ENCODE measurements at places on chromosomes 4 and X.

GRCh38 chrX:100975212-100975611 lies 5.7 kb downstream of the ARL13A start:
- no peak for DNase-seq

DNA sequence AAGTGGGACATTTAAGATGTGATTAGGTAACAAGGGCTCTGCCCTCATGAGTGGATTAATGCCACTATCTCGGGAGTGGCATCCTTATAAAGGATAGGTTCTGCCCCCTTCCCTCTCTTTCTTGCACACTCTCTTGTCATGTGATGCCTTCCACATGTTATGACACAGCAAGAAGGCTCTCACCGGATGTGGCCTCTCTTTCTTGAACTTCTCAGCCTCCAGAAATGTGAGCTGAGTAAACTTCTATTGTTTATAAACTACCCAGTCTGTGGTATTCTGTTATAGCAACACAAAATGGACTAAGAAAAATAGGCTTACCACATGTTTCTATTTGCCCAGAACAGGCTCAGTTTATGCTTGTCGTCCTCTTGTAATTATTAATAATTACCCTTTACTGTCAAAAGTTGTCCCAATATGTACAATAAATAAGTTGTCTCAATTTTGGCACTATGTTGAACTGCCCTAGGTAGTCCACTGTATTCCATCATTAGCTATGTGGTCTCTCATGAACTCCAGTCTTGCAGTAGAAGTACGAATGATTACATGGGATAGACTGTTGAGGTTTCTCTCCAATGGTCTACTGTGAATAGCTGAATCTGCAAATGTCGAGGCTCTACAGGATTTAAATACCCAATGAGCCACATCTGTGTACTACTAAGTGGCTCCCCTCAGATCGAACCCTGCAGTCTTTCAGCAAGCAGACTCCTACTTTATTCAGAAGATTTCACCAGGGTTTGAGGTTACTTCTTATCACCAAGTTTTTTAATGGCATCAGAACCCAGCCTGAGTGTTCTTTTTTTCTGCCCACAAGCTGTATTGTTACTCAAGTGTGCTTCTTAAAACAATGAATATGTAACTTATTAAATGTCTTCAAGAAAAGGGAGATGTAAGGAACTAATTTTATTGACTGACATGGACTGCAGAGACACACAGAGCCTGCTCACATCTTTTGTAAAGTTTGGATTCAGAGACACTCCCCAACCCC lies 102.0 kb upstream of the LEF1 start:
- DNase-seq: no peak

DNA sequence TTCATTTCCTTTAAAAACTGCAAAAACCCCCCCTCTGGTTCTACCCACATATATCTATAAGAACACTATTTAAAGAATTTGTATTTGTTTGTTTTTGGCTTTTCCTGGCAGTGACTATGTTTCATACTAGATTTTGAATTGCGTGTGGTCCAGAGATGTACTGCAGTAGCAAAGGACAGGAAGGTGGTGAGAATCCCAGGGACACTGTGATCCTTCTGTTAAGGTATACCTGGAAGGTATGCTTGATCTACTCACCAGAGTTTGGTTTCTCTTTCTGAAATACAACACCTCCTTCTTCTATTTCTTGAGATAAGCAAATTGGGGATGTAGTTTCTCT lies 129.6 kb upstream of the RASGEF1B start:
- DNase-seq: no peak

GRCh38 chrX:96453139-96453538 lies 231.5 kb upstream of the DIAPH2 start:
- no peak for DNase-seq

GRCh38 chr4:123522646-123523045 lies 126.1 kb downstream of the SPRY1 start:
- no peak for DNase-seq

GRCh38 chrX:41449131-41449530 lies 2.0 kb downstream of the NYX start:
- DNase-seq: peak; percentile 18

GRCh38 chr4:10204401-10205058 lies 87.9 kb upstream of the WDR1 start:
- DNase-seq: no peak

DNA sequence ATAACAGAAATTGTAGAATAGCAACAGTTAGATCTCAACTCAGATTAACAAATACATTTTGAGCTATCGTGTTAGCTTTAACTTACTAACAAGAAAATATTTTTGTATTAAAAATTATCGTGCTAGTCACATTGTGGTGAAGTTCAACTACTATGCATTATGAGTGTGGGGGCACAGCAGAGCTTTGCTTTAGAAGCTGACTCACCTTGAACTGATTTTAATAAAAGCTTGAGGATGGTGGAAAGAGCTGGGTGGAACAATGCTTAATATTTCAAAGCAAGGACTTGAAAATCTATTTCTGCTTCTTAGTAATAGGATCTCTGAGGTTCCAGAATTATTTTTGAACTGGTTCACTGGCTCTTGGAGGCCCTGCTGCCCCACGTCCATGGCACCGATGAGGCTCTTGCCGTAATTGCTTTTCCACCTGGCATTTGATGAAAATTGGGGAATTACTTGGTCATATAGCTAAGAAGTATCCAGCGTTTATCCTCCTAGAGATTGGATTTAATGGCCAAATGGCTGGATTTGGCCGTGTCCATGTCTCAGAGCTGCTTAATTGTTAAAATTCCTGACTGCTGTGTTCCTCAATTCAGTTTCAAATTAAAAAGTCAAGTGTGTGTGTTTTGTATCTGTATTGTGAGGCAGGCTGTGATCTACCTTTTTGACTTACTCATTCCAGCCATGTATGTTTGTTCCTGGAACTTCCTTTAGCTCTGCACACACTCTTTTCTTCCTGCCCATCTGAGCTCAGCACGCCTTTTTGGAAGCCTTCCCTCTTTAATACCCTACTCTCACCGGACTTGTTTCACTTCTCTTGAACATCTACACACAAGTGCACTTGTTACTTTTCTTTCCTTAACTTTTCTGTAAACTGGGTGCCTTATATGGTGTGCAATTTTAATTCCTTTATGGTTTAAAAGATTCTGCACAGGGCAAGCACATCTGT lies 66.6 kb upstream of the LIMCH1 start:
- no peak for DNase-seq

DNA sequence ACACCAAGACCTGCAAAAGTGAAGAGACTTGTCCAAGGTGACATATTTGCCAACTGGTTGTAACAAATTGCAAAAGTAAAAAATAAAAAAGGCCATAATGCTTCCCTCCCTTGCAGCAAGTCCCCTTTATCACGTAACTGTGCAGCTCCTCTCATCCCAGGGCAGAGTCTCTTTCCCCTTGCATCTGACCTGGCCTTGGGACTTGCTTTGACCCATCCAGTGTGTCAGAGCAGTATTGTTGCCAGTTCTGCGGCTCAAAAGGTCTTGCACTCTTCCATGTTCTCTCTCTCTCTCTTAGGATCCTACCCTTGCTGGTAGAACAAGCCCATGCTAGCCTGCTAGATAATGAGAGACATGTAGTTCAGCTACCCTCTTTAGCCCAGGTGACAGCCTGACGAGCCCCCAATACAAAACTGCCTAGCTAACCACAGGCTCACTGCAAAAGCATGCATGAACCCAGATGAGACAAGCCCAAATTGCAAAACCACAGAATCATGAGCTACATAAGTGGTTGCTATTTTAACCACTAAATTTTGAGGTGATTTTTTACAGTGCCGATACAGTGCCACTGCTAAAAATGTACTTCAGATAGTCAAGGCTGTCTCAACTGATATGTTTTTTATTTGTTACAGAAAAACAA lies 289.5 kb upstream of the PPARGC1A start:
- no peak for DNase-seq

- DNase-seq: no peak
Observed at GRCh38 chr4:142823796-142824195, 22.3 kb downstream of the INPP4B start.

DNA sequence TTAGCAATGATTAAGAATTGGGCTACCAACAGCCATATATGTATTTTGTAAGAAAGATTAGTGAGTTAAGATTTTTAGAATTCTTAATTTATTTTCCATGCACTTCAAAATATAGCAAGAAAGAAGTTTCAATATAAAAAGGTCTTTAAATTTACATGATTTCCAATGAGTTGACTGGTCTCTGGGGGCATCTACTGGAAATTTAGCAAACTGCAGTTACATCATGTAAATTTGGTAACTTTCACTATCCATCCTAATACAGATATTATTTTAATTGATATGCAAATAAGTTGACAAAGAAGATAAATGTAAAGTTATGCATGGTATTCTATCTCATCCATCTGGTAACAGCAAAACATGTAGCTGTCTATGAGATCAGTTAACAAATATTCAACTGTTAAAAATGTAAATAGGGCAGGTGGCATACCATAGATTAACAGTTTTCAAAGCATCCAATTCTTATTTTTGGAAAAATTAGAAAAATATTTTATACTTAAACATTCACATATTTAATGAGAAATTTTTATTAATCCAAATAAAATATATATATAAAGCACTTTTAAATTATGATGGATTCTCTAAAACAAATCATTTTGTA lies 29.1 kb downstream of the TTC29 start:
- peak; percentile 55 for DNase-seq

DNA sequence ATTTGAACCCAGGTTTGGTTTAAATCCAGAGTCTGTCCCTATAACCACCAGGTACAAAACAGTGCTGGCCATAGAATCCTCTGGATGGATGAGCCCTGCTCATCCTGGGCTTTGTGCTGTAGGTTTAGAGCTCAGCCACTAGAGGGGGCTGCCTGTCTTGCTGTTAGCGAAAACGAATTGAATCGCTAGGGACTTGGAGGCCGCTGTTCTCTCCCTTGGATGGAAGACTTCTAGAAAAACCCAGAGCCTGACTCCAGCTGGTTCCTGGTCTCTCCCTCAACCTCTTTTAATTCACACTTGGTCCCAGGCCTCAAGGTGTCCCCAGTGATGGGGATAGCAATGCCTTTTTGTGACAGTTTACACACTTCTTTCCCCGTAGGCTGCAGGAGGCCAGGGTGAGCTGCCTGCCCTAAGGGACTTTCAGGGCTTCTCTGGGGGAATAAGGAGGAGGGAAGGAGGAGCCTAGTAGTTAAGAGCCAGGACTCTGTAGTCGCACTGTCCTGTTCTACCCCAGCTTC lies 8.7 kb downstream of the RIPPLY1 start:
- DNase-seq: peak; percentile 71

GRCh38 chrX:66045894-66046293 lies 6.0 kb upstream of the VSIG4 start:
- DNase-seq: peak; percentile 43

GRCh38 chrX:45845142-45845541 lies 644.5 kb upstream of the DIPK2B start:
- DNase-seq: no peak

GRCh38 chr4:26050671-26051070 lies 136.7 kb downstream of the SMIM20 start:
- DNase-seq: no peak

GRCh38 chr4:2689825-2690700 lies 66.1 kb downstream of the TNIP2 start:
- DNase-seq: peak; percentile 71

DNA sequence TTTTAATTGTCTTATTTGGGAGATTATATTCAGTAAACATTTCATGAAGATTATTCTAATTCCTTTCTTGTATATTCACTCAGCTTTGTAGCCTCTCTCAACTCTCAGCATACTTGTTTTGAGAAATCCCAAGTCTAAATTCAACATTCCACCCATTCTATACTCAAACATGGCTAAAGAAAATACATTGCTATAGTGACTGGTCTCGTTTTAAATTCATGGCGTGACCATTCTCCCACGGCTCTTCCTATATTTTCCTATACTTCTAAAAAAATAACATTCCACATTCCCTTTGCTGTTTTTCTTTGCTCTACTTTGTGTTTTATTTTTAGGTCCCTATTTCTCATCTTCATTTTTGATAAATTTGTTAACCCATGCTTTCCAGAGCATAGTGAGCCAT lies 49.2 kb upstream of the UGT2A1 start:
- no peak for DNase-seq

- DNase-seq: no peak
Observed at GRCh38 chr4:100881283-100881682, 363.5 kb upstream of the EMCN start.

GRCh38 chr4:185637163-185637875 lies 102.0 kb upstream of the PDLIM3 start:
- no peak for DNase-seq

DNA sequence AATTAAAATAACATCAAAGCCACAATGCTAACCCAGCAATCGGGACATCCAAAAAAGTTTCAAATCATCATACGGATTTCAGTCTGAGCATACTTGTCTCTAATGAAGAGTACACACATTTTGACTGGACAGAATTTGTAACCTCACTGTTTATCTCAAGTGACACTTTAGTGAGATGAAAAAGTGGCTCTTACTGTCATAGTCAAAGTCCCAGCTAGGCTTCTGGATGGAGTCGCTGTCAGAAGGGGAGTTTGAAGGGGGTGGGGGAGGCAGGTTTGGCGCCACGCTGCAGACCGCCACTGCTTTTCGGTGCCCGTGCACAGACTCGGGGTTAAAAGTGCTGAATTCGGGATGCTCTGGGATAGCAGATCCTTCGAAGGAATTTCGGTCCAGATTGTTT lies 41.0 kb upstream of the MTNR1A start:
- no peak for DNase-seq

- no peak for DNase-seq
Observed at GRCh38 chr4:173343832-173344397, 9.8 kb upstream of the HMGB2 start.

DNA sequence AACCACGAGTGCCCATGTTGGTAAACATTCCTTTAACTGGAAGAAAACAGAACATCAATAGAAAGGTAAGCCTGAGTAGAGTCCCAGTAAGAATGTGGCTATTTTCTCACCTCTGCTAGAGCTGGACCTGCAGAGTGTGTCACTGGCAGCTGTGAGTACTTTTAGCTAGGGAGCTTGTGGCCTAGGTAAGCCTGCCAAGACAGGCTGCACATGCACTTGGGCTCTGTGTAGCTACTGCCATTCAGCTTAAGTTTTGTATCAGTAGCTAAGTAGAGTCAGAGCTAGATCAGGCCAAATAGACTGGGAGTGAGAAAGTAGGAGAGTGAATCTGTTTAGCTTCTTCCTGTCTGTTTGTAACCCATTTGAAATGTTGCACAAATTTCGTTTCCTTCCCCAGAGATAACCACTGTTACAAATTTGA lies 35.3 kb downstream of the RBPJ start:
- DNase-seq: peak; percentile 57

- DNase-seq: no peak
Observed at GRCh38 chrX:82127228-82128123, 925.6 kb downstream of the SH3BGRL start.

DNA sequence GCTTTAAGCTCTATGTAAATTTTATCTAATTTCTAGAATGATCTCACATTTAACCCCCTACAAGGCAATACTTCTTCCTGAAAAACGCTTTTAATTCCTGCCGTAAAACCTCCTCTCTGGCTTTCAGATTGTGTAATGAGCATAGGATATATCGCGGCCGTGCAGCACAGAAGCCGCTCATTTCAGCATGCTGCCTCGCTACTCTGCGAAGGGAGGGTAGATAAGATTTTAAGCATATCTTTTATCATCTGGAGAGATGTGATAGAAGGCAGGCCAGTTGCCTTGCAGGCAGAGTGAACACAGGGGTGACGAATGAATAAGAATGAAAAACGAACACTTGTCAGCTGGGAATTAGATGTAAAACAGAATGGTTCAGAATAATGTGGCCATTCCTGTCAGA lies 265.5 kb downstream of the UNC5C start:
- no peak for DNase-seq

All from suppressor macrophage (primary cell).